ENCODE measurements at places on chromosomes 2 and 18.

GRCh38 chr2:5736886-5737285, 44.7 kb downstream of the SOX11 start:
- DNase-seq = no peak

DNA sequence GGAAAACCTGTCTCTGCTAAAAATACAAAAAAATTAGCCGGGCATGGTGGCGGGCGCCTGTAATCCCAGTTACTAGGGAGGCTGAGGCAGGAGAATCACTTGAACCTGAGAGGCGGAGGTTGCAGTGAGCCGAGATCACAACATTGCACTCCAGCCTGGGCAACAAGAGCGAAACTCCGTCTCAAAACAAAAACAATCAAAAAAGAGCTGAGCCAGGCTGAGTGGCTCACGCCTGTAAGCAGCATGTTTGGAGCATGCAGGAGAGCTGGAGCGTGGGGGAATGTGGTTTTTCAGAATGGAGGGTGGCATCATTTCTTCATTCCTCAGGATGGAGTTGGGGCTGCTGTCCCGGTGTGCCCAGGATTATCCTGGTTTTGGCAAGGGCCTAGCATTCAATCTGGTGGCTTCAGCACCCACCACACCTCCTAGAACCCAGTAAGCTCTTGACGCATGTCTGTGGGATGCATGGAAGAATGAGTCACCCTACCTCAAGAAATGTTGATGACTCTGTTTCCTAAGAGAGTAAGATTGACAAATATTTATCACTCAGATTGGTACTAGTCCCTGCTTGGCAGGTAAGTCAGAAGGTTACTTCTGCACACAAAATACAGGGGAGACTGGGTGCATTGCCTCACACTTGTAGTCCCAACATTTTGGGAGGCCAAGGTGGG, 90.2 kb upstream of the ODC1 start:
- DNase-seq = no peak

DNA sequence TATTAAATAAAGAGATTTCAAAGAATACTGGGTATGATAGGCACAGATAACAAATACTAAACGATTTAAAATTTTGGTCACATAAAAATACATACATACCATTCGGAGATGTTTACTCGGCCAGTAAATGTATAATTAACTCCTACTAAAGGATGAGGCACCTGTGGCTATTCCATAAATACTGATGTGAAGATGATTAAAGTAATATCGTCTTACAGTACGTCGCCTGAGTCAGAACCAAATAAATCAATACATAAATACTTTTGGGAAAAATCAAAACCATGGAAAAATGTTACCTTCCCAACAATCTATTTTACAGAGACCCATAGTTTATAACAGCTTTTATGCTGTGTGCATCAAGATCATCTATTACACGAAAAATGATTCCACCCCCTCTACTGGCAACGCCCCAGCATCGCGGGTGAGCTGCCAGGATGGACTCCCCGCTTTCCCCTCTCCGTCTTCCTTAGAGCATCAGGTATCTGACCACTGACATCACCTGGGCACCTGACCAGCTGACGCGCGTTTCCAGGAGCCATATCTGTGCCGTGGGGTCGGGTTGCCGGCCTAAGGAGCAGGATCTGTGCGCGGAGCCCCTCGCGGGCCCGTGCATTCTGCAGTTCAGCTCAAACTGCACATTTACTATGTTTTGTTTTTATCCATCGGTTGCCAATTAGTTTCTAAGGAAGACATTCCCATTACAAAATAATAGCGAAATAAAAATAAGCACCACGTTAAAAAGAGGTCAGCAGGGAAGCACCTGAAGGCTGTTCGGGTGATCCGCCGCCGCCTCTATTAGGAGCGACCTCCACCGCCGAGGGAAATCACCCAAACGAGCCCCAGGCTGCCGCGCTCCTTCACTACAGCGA, 901 bp downstream of the ICA1L start:
- DNase-seq = peak; percentile 51

- DNase-seq = no peak
Observed at GRCh38 chr18:51541230-51541629, 343.7 kb upstream of the MEX3C start.

GRCh38 chr2:100018341-100019193, 123.8 kb downstream of the AFF3 start:
- no peak for DNase-seq

GRCh38 chr2:46970334-46971288, 55.0 kb upstream of the MCFD2 start:
- DNase-seq = no peak

DNA sequence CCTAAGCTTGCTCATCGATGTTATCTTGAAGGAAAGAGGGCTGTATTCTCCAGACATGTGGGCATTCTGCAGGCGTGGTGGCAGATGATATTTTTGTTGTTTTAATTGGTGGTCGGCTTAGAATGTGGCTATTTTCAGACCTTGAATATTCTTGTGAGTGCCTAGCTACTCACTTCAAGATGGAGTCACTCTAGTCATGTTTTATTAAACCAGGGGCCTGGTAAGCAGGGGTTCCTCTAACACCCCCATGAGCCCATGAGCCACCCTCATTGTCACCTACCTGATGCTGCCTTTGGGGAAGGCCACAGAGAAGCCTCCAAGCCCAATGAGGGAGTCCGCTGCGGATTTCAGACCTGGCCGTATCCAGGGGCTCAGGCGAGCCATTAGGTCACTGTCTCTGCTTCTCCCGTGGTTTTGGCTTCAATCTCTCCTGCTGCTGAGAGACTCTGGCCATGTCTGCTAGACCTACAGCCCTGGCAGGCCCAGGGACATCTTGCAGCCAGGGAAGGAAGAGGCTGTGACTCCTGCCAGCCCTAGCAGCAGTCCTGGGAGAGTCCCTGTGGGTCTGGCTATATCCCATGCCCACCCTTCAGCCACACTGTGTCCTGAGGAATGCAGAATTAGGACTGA, 16.3 kb upstream of the KLF11 start:
- DNase-seq = no peak

GRCh38 chr18:9022397-9023155, 79.9 kb upstream of the NDUFV2 start:
- DNase-seq = no peak

GRCh38 chr2:44295633-44296359, 20.5 kb downstream of the SLC3A1 start:
- DNase-seq = peak; percentile 0

GRCh38 chr2:235666213-235666781, 172.5 kb downstream of the AGAP1 start:
- no peak for DNase-seq

DNA sequence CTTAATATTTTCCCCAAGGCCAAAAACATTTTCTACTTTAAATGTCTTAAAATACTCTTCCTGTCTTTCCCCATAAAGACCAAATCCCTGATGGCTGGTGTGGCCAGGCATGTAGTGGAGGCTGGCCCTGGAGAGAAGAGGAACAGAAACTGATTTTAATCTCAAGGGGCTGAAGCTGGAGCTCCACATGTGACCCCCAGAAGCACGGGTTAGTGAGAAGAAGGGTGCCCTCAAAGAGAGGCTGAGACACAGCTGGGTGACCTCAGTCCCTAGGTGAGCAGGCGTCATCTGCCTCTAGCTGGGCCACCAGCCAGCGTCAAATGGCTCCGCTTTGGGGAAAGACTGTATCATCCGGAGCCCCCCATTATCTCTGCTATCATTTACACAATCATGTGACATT, 19.3 kb upstream of the TMEM18 start:
- DNase-seq = no peak

- DNase-seq = no peak
Observed at GRCh38 chr2:241894056-241894641, 24.6 kb downstream of the RTP5 start.

GRCh38 chr2:12890066-12890465, 173.3 kb downstream of the TRIB2 start:
- DNase-seq = no peak

GRCh38 chr2:240959941-240960308, 38.5 kb upstream of the SNED1 start:
- no peak for DNase-seq

DNA sequence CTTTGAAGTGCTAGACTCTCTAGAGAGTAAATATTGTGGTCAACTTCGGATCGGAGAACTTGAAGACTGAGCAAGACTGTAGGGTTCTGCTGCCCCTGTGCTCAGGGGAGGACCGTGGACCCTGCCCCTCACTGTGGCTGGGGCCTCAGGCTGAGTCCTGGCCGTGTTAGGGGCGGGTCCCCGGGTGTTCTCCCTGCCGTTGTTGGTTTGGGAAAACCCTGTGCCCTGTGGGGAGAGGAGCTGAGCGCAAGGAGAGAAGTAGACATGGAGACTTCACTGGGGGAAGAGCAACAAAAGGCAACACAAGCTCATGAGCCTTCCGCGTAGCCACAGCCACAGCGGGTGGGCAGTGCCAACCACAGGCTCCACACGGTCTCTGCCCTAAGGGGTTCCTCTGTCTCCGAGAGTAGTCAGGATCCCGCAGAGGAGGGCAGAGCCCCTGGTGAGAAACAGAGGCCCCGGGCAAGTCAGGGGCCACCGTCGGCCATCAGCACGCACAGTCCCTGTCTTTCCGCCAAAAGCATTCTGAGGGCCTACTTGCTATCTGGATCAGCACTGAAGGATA, 53.1 kb downstream of the NTSR2 start:
- DNase-seq = no peak

- no peak for DNase-seq
Observed at GRCh38 chr2:201122276-201122675, 6.3 kb downstream of the CFLAR start.

- no peak for DNase-seq
Observed at GRCh38 chr18:59210299-59210698, 9.7 kb upstream of the GRP start.

GRCh38 chr18:48915626-48916425, 34.9 kb downstream of the SMAD7 start:
- DNase-seq = no peak

DNA sequence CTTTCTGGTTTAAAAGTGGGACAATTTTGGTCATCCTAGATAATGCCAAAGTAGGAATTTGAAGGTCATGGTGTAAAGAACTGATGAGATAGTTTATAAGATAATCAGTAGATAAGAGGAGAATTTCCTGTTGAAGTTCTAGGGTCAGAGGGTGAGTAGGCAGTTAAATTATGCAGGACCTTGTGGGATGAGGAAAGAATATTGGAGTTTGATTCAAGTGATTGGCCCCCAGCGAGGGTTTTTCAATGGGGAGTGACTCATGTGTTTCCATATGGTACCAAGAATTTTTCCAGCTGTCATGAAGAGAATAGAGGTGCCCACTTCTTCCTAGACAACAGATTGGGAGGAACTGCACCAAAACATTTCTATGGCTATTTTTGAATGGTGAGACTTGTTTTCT, 940.2 kb upstream of the ZEB2 start:
- DNase-seq = no peak

- no peak for DNase-seq
Observed at GRCh38 chr2:235654103-235654813, 160.4 kb downstream of the AGAP1 start.

DNA sequence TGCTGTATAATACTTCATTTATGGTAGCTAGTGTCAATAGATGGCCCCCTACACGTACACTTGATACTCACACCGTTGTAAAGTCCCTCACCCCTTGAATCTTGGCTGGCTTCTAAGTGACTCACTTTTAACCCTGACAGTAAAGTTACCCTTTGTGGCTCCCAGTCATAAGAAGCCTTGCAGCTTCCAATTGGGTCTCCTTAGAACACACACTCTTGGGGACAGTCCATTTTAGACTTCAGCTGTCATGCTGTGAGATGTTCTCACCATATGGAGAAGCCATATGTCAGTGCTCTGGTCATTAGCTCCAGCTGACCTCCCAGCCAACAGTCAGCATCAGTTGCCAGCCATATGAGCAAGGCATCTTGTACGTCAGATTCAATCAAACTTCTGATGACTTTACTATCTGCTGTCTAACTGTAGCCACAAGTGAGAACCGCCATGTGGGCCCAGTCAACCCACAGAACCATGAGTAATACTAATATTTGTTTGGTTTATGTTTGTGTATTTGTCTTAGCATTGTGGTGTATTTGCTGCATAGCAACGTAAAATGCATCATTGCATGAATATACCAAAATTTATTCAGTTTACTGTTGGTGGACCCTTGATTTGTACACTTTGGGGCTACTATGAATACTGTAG, 68.3 kb downstream of the PTPN4 start:
- DNase-seq = no peak

DNA sequence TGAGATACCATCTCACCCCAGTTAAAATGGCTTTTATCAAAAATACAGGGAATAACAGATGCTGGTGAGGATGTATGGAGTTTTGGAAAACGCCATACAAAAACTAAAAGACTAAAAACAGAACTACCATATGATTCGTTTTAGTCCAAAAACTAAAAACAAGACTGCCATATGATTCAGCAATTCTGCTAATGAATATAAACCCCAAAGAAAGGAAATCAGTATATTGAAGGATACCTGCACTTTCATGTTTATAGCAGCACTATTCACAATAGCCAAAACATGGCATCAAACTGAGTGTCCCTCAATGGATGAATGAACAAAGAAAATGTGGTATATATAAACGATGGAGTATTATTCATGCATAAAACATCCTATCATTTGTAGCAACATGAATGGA, 224.4 kb upstream of the MC4R start:
- DNase-seq = no peak

DNA sequence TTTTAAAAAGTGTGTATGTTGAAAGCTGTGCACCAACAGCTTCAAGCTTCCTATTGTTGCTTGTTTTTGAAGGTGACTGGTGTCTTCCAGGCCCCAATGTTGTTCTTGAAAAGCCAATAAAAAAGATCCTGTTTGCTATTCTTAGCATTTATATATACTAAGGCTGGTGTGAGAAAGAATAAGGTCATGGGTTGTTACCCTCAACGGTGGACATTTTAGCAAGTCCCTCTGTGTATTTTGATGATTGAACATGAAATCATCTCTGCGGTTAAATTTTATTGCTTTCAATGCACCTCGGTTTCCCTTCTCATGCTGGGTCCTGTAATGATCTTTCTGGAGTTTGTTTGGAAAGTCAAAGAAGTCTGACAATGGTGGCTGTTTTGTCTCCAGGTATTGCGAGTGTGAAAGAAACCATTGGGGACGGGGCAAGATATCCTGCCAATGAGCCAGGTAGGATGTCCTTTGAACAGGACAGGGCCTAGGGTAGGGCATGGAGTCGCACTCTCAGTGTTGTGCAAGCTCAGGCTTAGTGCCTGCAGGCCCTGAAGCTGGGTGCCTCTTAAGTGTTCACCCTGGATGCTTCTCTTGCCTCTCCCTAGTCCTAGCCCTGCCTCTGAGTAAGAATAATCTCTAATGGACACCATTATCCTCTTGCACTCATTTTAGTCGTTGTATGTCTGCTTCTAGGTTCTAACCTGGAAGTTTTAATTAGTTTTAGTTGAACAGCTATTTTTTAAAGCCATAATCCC, 16.0 kb upstream of the KLF7 start:
- no peak for DNase-seq

GRCh38 chr2:64742678-64743077, 89.0 kb upstream of the SERTAD2 start:
- DNase-seq = no peak

DNA sequence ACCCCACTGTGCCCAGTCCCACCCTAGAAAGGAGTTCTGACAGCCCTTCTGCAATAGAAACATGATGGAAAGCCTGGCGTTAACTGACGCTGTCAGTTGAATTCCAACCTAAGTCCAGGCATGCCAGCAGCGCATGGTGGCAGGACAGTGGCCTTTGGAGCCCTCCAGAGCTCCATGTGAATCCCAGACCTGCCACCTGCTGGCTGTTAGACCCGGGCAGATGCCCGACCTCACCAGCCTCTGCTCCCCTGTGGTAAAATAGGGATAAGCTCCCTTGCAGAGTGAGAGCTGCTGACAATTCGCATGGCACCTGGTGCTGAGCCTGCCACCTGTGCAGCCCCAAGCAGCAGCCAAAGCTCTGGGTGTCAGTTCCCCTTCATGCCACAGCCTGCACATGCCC, 138.6 kb downstream of the LOXHD1 start:
- no peak for DNase-seq

- DNase-seq = no peak
Observed at GRCh38 chr18:24019641-24020331, 5.2 kb downstream of the TTC39C start.
